ENCODE measurements at places on chromosomes 5 and 9.

- DNase-seq = peak; percentile 57
Measured at GRCh38 chr9:120710110-120710981, 3.9 kb downstream of the MEGF9 start.

DNA sequence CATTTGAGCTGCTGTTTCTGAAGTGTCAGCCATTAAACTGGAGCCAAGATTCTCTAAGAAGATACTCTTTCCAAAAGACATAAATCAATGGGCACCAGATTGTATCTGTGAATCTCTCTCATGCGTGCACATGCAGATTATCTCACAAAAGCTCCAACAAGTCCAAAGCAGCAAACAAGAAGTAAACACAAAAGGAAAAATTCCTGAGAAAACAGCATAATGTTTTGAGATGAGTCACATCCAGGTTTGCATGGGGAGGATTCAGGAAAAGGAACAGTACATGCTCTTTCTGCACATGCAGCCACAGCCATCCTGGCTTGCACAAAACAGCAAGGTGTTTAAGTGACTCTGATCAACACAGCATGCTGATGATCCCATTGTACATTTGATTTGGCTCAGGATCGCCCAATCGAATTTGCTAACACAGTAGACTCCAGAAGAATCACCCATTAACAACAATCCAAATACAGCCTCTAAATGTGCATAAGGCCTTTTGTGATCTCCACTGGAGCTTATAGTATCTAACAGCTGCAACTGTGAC lies 143.1 kb downstream of the ELAVL2 start:
- DNase-seq = peak; percentile 40

- DNase-seq = no peak
Measured at GRCh38 chr9:68454579-68455334, 85.9 kb downstream of the TMEM252 start.

DNA sequence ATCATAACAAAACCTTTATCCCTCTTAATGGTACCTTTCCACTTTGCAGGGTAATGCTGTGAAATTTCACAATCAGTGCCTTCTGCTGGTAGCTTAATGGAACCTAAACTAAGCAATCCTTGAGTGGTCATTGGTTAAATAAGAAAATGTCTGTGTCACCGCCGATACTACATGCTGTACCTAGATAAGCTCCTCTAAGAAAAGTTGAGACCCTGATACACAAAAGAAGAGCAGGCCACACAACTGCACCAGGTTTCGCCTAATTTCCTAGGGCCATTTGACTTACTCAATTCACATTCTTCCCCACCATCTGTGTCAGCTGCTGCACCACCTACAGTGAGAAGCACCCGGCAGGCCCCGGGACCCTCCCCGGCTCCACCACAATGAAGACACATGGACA lies 9.0 kb upstream of the EDF1 start:
- no peak for DNase-seq

DNA sequence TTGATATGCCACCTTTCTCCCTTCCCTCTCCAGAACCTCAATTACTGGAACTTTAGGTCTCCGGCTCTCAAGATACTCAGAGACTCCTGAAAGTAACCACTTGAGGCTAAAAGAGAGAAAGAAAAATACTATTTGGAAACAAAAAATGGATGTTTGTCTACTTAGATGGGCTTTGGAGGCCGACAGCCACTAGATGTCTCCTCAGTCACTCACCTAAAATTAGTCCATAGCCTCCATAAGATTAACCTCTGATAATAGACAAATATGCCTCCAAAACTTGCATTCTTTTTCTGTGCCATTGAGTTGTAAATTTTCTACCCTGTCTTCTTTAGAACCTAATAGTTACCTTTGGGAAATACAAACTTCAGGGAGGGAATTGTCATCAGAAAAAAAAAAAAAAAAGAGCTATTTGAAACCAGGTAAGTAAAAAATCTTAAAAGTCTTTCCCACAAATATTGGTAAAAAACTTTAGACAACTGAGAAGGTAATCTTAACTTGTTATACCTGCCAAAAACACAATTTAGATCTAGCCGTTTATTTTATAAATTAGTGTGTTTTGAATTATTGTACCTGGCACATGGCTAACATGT lies 11.2 kb upstream of the PCDH1 start:
- no peak for DNase-seq

- DNase-seq = no peak
Measured at GRCh38 chr9:123757547-123757946, 172.4 kb downstream of the DENND1A start.

DNA sequence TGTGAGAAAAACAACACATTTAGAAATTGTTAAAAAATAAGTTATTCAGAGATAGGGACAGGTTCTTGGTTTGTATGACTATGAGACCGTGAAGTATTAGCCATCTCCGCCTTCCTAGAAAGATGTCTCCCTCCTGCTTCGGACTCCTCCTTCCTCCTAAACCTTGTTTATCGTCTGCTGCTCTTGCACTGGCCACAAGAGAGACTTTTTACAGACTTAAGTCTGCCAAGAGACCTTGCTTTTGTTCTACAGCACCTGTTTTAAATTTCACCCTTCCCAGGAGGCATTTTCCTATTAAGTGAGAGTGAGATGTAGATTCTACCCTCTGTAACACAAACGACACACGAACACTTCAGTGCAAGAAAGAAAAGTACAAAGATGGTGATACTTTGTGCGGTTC lies 274.6 kb downstream of the ARHGEF28 start:
- no peak for DNase-seq

GRCh38 chr9:122168356-122168755 lies 8.6 kb downstream of the MORN5 start:
- DNase-seq = no peak

DNA sequence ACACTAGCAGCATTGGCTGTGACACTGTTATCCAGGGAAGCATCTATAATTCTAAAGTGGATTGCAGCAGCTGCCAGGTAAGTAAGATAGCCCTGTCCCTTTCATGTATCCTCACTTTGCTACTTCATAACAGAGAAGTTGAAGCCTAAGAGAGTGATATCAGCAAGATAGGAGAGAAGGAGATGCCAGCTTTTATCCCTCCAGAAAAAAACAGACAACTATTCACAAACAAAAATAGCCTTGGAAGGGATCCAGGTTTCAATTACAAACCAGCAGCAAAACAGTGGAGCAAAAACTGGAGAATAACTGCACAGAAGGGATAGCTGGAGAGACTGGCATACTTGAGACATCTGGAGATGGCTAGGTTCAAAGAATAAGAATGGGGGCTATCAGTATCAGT lies 19.6 kb upstream of the VCAN start:
- no peak for DNase-seq

DNA sequence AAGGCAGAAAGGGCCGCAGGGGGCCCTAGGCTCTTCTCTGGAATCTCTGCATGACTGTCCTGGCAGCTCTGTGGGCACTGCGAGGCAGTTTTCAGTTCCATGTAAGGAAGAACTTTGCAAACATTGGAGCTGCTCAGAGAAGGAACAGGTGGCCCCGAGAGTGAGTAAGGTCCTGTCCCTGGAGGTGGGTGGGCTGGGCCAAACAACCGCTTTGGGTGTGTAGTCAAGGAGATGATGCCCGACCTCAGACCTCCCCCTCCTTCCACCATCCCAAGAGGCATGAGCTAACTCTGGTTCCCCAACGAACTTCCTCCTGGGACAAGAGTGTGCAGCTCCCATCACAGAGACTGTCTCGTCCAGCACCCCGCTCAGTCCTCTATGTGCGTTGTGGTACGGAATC lies 20.5 kb downstream of the CSF1R start:
- DNase-seq = peak; percentile 37

GRCh38 chr5:74233091-74233490 lies 407.4 kb downstream of the ENC1 start:
- no peak for DNase-seq

- no peak for DNase-seq
Measured at GRCh38 chr5:16385516-16386090, 80.0 kb downstream of the ZNF622 start.

- DNase-seq = no peak
Measured at GRCh38 chr5:114411380-114411931, 49.6 kb downstream of the KCNN2 start.

- no peak for DNase-seq
Measured at GRCh38 chr9:25381141-25381540, 297.1 kb downstream of the TUSC1 start.

GRCh38 chr5:84411832-84412605 lies 27.3 kb upstream of the EDIL3 start:
- peak; percentile 7 for DNase-seq

GRCh38 chr5:106200971-106201370 lies 1469.8 kb downstream of the EFNA5 start:
- no peak for DNase-seq

GRCh38 chr5:118592229-118593002 lies 395.9 kb downstream of the DTWD2 start:
- DNase-seq = no peak

- DNase-seq = no peak
Measured at GRCh38 chr5:132813599-132814502, 749 bp downstream of the SOWAHA start.

DNA sequence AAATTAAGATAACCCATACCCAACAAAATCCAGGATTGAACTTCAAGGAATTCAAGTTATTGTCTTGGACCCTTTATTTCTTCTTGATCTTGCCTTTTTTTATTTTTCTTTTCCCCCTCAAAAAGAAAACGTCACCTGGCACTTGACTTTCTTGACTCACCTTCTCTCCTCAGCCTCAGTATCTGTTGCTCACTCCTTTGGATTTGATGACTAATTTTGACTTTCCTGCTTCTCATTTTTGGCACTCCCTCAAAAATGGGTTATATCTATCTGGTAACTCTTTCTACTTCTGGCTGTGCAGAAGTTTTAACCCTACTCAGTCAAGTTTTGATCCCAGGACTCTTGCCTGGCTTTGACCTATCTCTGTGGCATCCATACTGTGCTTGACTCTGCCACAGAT lies 66.6 kb upstream of the SPATA31D4 start:
- DNase-seq = peak; percentile 88

GRCh38 chr9:85228111-85228855 lies 513.5 kb downstream of the AGTPBP1 start:
- DNase-seq = peak; percentile 66

DNA sequence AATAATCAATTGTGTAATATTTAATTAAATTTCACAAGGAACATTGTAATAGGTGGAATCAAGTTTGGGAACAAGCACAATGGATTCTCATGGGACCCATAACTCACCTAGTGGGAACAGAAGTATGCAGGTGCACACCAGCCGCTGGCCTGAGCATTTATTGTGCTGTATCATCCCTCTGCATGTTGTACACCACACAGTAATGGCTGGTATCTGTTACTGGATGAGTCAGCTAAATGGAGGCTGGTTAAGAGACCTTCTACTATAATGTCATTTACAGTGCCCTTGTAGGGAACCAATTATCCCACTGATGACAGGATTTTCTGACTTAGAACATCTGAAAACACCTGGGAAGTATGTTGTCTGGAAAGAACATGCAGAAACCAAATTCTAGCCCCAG lies 3.2 kb upstream of the MAP3K1 start:
- DNase-seq = no peak

GRCh38 chr9:134913713-134914500 lies 3.8 kb downstream of the FCN1 start:
- no peak for DNase-seq

GRCh38 chr5:19795218-19795617 lies 192.8 kb downstream of the CDH18 start:
- DNase-seq = peak; percentile 22

GRCh38 chr5:79785983-79786382 lies 96.3 kb downstream of the CMYA5 start:
- no peak for DNase-seq

GRCh38 chr5:174692982-174693422 lies 31.4 kb upstream of the MSX2 start:
- DNase-seq = no peak

DNA sequence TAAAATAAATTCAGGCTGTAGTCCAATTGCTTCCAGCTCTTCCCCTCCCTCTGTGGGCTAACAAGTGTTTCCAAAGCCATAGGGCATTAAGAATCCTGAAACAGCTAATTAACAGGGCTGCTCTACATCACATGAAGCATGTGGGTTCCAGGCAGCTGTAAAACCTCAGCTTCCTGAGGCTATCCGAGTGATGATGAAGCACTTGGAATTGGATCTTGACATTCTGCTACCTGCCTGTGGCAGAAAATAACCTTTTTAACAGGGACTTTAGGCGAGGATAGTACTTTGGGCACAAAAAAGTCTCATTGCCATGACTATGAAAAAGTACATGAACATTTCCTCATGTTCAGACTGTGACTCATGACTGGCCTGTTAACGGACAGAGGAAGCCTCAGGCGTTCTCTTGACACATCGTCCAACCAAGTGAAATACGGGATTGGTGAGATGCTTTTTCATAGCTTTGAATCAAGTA lies 107.2 kb downstream of the PDE4D start:
- peak; percentile 90 for DNase-seq
